ENCODE measurements at places on chromosomes 5 and 9.

DNA sequence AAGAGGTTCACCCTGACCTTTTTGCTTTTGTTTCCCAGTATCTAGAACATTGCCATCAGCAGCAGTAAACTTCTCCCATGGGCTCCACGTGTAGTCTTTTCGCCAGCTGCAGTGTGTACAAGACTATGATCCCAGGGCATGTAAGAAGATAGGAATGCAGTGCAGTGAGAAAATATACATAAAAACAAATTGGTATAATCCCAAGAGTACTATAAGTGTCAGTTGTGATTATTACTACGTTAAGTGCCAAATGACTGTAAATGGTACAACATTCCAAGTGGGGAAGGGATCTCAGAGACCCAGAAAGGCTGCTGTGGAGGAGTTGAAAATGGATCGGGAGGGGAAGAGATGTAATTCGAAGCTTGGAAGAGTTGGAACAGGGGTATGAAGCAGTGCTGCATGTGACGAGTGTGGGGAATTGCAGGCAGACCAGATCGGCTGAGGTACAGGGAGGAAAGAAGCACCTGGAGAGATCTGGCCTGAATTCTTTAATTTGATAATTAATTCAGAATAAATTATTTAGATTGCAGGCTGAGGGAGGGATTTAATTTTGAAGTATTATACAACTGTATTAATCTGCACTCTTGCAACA, 95.1 kb downstream of the FBXL7 start:
- DNase-seq: no peak

- DNase-seq: no peak
Measured at GRCh38 chr9:108105885-108106284, 616.3 kb upstream of the KLF4 start.

GRCh38 chr9:93093127-93093876, 2.7 kb upstream of the CARD19 start:
- no peak for DNase-seq

DNA sequence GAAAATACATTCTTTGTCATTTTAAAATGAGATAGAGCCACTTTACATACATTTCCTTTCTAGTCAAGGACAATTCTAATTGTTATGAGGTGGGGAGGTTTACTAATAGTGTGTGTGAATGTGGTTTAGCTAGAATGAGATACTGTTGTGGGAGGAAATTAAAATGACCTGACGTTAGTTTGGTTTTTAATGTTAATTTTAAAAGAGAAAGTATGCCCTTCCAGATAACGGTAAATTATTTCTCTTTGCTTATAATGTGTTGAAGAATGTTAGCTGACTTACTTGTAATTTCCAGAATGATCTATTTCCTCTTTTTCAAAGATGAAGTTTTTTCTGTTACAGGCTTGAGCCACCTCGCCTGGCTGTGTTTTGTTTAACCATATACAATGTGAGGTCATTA, 1.7 kb upstream of the TAF7 start:
- DNase-seq: no peak

DNA sequence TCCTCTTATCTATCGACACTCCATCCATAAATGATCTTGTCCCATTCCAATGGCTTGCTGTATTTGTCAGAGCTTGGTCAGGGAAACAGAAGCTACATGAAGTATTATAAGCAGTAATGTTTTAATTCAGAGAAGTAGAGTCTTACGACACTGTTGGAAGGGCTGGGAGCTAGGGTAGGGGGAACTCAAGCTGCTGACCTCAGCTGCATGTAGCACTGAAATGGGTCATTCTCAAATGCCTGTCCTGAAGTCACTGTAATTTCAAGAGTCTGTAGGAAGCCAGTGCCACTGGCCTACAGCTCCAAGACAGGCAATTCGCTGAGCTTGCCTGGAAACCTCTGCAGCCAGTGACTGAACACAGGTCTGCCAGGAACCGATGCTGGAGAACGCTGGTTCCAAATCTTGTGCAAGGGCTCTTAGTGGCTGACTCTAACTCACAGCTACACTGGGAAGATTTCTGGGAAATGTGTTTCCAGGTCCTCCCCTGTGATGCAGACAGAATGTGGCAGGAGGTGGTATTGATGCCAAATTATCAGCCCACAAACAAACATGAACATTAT, 532.4 kb downstream of the CCDC171 start:
- DNase-seq: no peak

- DNase-seq: no peak
Measured at GRCh38 chr5:112346411-112347044, 72.5 kb downstream of the EPB41L4A start.

DNA sequence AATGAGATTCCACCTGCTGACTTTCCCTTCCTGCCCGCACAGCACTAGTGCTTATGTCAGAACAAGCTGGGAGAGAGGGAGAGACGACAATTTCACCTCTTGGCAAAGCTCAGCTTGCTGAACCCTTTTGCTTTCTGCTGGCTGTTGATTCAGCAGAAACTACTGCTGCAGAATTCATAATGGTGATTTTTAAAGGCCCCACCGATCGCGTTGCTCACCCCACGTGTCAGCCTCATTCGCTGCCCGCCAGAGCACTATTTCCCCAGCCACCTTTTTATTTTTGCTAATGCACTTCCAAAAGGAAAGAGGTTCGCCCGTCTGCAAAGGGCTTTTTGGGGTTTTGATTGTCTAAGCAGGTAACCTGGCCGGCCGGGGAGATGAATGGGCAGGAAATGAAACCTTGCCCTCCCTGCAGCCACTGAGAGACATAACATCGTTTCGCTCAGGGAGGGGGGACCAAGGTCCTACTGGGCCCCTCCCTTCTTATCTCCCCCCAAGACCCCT, 1.3 kb downstream of the PPP2R2B start:
- DNase-seq: no peak

DNA sequence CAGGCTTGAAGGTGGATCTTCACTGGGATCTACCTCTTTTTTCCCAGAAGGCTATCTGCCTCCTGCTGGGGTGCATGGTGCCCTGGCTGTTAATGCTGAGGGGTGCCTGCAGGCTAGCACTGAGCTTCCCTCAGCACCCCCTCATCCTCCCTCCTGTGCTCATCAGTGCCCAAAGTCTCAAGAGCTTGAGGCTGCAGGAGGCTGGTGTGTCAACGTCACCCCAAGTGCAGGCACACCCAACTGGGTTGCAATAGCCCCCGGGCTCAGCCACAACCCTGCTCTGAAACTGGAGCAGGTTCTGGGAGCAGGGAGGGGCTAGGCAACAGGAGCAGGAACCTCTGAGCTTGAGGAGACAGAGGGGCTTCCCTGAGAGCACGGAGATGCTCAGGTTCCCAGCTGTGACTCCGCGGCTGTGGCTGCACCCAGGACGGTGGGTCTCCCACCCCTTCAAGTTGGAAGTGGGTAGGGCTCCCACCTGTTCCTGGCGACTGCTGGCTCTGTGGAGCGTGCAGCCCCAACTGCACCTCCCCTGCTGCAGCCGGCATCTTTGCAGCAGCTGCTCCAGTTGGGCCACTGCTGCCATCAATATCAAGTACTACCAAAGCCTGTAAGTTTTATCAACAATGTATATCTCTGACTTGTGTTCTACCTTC, 1266.6 kb upstream of the C9orf72 start:
- DNase-seq: no peak

DNA sequence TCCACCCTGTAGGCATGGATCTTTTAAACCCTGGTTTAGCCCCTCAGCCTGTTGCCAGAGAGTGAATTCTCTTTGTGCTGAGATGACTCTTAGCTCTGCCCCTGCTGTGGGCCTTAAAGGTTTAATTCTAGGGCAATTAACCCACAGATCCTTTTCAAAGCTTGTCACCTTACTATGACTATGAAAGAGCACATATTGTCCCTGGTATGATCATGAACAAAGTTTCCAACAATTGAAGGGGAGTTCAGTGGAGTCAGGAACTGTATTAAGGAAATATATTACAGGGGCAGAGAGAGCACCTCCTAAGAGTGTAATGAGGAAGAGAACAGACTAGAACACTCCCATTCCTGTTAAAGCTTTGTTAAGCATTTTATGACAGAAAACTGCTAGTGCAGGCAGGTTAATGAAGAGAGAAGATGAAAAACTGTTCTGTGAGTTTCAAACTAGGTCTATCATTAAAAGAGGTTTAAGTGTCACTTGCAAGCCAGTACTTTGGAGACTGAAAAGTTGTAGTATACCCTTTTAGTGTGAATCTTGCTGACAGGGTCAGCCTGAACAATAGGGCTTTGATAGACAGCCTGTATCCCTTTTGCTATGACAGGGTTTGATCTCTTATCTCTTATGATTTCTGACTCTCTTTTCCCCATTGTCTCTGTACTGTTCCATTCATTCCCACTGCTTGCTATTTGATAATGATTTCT, 104.2 kb upstream of the ELL2 start:
- no peak for DNase-seq
